ENCODE measurements at places on chromosomes 6 and 20.

DNA sequence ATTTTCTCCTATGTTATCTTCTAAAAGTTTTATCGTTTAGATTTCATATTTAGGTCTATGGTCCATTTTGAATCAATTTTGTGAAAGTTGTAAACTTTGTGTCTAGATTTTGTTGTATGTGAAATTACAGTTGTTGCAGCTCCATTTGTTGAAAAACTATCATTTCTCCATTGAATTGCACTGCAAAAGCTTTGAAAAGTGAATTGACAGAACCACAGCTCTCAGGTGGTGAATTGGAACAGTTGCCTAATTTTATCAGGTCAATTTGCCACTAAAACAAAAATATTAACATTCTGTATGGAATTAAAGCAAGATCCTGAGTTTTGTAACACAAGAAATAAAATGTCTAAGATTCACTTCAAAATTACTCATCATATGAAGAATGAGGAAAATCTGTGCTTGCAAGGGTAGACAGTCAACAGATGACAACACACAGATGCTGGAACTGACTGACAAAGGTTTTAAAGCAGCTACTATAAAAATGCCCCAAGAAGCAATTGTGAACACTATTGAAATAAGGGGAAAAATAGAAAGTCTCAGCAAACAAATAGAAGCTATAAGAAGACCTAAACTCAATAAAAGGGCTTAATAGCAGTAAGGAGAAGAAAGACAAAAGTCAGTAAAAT, 346.7 kb downstream of the PAX1 start:
- no peak for DNase-seq

DNA sequence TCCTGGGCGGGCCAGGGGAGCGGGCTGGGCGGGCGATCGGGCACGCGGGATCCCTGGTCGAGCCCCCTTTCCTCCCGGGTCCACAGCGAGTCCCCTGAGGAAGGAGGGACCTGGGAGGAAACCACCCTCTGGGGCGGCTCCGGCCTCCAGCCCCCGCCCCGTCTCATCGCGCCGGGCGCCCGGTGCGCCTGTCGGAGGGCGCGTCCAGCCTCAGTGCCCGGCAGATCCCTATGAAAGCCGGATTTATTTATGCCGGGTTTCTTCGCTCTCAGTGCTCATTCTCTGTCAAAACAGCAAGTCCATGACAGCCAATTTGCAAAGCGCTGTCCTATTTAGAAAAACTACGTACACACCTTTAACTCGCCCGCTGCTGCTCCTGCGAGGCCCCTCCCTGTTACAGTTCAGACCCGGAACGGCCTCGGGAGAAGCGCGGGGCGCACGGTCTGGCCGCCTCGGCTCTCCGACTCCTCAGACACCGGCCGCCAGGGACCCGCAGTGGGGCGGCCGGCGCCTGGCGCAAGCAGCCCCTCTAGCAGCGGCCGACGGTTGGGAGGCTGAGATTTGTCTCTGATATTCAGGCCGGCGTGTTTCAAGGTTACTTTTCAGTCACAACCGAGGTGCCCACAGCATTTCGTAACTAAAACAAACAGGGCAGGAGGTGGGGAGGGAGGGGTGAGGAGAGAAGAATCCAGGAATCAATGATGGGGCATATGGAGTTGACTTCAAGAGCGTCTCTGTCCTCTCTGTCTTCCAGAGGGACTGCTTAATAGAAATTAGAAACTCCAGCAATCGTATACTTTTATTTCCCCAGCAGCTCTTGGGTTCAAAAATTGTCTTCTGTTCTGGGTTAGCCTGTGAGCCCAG, 782 bp upstream of the FOXA2 start:
- DNase-seq, result no peak

DNA sequence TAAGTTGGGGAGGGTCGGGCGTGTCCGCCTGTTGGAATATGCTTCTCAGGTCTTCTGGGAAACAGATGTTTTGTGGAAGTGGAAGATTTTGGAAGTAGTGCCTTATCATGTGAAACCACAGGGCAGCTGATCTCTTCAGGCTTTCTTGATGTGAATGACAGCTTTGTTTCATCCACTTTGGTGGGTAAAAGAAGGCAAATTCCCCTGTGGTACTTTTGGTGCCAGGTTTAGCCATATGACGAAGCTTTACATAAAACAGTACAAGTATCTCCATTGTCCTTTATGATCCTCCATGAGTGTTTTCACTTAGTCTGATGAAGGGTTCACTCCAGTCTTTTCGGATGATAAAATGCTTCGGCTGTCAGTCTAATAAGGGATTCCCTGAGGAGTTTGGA, 4.6 kb downstream of the IRF4 start:
- no peak for DNase-seq

GRCh38 chr20:38857703-38858102, 52.2 kb downstream of the PPP1R16B start:
- no peak for DNase-seq

GRCh38 chr6:136654086-136654485, 103.9 kb upstream of the MAP7 start:
- DNase-seq, result no peak

DNA sequence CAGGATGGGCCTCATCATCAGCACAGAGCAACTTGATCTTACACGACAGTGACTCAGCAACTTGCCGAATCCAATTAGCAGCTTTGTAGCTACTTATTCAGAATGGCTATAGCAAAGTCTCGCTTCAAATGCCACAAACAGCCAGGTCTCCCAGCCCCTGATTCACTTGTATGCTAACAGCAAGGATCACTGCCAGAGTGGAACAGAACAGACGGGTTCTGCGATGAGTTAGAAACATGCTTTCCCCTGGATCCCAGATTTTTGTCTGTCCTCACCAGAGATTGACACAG, 254.4 kb downstream of the NRN1 start:
- DNase-seq, result no peak

GRCh38 chr6:34147906-34148630, 2.2 kb upstream of the GRM4 start:
- DNase-seq, result no peak

All from stimulated activated CD4-positive, alpha-beta T cell treated with anti-CD3 and anti-CD28 coated beads, Interleukin-1b, Interleukin-23, amount 100 ng/mL, for 1 hour (primary cell).